ENCODE measurements at places on chromosomes 4 and X. TPM values are rescaled to one million over a fixed set of nuclear protein-coding genes. Genes with fewer than 3 reads are reported as not detected.

The ZFYVE28 gene
- total RNA-seq: 0.93 TPM

The TLR8 gene
- total RNA-seq: not detected

The CTSO gene
- total RNA-seq: 1.7 TPM

The CENPE gene
- total RNA-seq: 1.0 TPM

The HELT gene
- total RNA-seq: not detected

The PNMA6F gene
- not detected for total RNA-seq

The WDR17 gene
- under 0.01 TPM for total RNA-seq

The CDS1 gene
- 29.7 TPM for total RNA-seq

The ZCCHC13 gene
- total RNA-seq: not detected

The ZNF630 gene
- 3.6 TPM for total RNA-seq

The GEMIN8 gene
- total RNA-seq: 16.8 TPM

The F8A2 gene
- not detected for total RNA-seq

The CT47B1 gene
- total RNA-seq: not detected

The PHOX2B gene
- not detected for total RNA-seq

The PPBP gene
- total RNA-seq: not detected

The FGFBP2 gene
- not detected for total RNA-seq

The ASB5 gene
- total RNA-seq: not detected

The MAGEA1 gene
- not detected for total RNA-seq

The MAGEA11 gene
- total RNA-seq: not detected

The NSUN7 gene
- total RNA-seq: 3.6 TPM

The GATA1 gene
- not detected for total RNA-seq

The S100G gene
- not detected for total RNA-seq

The FAAH2 gene
- 10.1 TPM for total RNA-seq

The CLCN4 gene
- 1.4 TPM for total RNA-seq

The MAGEA2 gene
- total RNA-seq: not detected
